NCI-H1092 treated with DMSO at 0.1 percent for 48 hours (cell line): ENCODE measurements at places on chromosomes 5 and 9.

GRCh38 chr9:93129286-93129685 is 4.8 kb downstream of the NINJ1 start:
- no peak for DNase-seq

- peak; percentile 77 for DNase-seq
These were observed 432 bp downstream of the STARD4 start for GRCh38 chr5:111511831-111512374.

- peak; percentile 5 for DNase-seq
These were observed 230.6 kb downstream of the EBF1 start for GRCh38 chr5:158869092-158869491.

GRCh38 chr5:5483350-5483749 is 60.9 kb downstream of the ICE1 start:
- DNase-seq, result no peak

GRCh38 chr9:124415852-124416484 is 726 bp upstream of the PSMB7 start:
- no peak for DNase-seq

GRCh38 chr9:18429070-18429469 is 44.9 kb upstream of the ADAMTSL1 start:
- DNase-seq, result no peak

DNA sequence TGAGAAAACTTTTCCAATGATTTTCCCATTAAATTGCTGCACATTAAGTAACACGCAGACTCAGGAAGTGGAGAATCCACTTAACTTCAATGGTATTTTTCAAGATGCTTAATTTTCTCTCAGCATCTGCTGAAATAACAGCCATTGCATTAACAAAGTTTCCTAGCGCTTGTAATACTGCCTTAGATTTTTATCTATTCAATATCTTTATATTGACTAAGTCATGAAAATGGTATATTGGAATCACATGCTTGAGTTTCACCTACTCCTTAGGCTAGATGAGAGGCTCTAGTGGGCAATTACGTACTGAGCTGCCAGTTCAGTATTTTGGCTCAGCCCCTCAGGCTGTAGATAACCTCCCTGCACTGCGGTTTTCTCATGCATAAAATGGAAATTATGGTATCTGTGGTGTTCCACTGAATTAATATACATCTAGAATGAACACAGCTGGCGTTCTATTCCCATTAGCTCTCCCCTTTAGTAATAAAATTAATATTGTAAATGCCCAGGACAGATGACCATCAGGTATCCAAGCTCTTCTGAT is 112.9 kb downstream of the MTX3 start:
- DNase-seq, result no peak

GRCh38 chr5:40799258-40799657 is 1.1 kb upstream of the PRKAA1 start:
- DNase-seq, result no peak

DNA sequence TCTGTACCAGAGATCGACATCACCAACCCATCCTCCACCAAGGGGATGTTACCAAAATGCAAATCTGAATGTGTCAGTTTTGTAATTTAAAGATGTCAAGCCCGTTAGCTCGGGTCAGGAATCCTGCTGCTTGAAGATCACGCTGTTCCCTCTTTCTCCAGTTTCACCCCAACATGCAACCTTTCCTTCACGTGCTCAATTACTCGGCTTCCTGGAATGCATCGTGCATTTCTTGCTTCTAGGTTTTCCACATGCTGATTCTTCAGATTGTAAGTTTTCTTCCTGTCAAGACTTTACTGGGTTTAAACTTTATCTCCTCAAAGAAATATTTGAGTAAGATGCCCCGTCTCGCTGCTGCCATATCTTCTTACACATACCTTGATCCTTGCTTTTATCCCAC is 209.5 kb upstream of the SNX2 start:
- DNase-seq, result no peak

GRCh38 chr5:67033880-67034651 is 162.5 kb downstream of the CD180 start:
- DNase-seq, result no peak

- no peak for DNase-seq
These were observed 194.2 kb downstream of the NSG2 start for GRCh38 chr5:174239718-174240117.

DNA sequence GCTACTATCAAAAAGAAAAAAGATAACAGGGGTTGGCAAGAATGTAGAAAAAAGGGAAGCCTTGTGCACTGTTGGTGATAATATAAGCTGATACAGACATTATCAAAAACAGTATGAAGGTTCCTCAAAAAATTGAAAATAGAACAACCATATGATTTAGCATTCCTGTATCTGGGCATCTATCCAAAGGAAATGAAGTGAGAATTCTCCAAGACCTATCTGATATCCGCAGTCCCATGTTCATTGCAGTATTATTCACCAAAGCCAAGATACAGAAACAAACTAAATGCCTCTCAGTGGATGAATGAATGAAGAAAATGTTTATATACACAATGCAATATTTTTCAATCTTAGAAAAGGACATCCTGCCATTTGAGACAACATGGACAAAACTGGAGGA is 1943.3 kb downstream of the MAT2B start:
- DNase-seq, result no peak

GRCh38 chr9:88045686-88046085 is 71.4 kb upstream of the CDK20 start:
- DNase-seq, result no peak

- DNase-seq, result no peak
These were observed 142.8 kb upstream of the TNPO1 start for GRCh38 chr5:72673623-72674022.

DNA sequence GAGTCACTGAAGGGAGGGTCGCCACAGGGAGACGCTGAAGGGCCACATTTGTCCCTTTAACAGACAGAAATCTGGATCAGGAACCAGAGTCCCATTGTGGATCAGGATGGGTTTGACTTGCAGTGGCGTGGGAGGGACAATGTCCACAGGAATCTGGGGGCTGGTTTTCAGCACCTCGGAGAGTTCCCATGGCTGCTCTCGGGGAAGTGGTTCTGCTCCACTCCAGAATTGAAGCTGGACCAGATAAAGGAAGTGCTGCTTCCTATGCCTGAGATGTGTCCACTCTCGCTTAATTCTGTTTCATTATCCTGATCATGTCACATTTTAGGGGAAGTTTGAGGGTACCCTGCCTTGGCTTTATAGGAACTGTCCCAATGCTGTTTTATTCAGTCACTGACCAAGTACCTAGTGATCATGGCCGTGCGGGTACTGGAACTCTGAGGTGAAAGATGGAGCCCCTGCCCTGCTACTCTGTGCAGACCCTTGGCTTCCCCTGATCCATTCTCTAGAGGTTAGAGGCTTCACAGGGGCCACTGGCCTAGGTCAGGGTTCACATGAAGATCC is 28.7 kb downstream of the ENHO start:
- DNase-seq, result no peak

DNA sequence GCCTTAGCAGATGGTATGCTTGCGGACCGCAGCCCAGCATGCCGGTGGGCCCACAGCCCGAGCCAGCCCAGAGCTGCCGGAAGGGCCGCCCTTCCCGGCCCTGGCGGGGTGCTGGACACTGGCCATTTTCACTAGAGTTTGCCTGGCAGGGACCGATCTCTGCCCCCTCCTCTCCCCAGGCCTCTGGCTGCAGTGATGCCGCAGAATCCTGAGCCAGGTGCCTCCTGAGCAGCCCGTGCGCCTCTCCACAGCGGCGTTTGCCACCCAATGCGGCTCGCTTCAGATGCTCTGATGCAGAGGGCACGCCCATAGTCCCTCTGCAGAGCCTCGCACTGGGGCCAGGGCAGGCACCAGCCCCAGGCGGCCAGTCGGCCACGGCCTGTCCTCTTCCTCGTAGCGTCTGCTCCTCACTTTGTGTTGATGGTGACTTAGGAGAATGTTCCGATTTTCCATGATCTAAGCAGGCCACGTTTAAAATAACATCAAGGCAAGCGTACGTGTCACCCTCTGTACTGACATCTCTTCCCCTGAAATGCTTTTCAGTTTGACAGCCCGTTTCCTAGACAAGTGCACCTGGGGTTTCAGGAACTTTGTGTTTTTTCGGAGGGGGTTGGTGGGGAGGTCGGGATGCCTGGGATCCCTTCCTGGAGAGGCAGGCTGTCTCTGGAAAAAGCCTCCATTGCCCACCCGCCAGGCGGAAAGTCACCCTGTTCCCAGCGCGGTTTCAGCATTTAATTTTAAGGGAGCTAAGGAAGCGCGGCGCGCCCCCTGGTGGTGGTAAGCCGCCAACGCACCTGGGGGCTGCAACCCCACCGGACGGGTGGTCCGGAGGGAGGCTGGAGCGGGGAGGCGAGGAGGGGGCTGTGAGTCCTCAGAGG is 29.8 kb upstream of the HMCN2 start:
- DNase-seq, result peak; percentile 44

DNA sequence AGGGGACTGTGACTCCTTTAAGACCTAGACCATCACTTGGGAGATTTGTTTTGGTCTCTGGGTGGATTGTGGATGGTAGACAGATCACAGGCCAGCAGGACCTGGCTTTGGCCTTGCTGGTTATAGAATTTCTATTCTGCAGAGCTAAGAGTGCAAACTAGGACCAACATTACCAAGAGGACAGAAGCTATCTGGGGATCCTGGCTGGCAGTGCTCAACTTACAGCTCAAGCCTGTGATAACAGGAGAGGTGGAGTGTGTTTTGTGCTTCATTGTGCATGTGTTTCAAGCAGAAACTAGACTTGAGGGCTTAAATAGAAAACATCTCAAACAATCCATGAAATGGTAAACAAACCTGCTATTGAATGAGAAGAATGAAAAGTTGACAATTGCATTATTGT is 106.7 kb downstream of the ZNF462 start:
- no peak for DNase-seq

- DNase-seq, result no peak
These were observed 43.2 kb downstream of the RFK start for GRCh38 chr9:76351006-76351405.

GRCh38 chr9:134604834-134605233 is 36.8 kb upstream of the COL5A1 start:
- no peak for DNase-seq

GRCh38 chr5:18487928-18488480 is 853.7 kb downstream of the TAF11L14 start:
- peak; percentile 22 for DNase-seq

DNA sequence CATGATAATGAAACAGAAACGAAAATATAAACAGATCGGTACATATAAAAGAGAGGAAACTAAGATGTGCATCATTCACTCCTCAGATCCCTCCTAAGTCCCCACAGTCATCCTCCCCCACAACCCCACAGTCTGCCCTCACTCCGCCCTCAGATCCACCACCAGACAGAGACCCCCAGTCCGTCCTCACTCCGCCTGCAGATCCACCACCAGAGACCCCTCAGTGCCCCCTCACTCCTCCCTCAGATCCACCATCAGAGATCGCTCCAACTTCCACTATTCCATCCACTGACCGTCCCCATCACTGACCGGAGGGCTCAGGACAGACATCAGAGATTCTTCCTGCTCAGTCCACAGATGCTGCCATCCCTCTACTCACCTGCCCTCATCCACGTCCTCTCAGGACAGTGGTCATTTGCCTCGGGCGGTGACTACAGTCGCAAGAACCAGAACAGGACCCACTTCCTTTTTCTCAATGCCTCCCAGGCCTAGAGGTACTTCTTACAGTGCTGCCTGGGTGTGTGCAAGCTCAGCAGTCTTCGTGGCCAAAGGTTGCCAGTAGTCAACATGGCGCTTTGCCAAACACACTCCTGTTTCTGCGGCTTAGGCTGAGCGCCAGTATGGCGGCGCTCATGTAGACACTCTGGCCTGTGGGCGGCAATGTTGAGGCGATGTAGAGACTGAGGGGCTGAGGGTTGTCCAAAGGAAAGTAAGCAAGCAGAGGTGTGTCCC is 8.3 kb upstream of the SPATA31C1 start:
- peak; percentile 58 for DNase-seq
